ENCODE measurements at places on chromosomes 3 and 15.

GRCh38 chr3:51794206-51794605, 15.2 kb upstream of the IQCF6 start:
- no peak for DNase-seq

DNA sequence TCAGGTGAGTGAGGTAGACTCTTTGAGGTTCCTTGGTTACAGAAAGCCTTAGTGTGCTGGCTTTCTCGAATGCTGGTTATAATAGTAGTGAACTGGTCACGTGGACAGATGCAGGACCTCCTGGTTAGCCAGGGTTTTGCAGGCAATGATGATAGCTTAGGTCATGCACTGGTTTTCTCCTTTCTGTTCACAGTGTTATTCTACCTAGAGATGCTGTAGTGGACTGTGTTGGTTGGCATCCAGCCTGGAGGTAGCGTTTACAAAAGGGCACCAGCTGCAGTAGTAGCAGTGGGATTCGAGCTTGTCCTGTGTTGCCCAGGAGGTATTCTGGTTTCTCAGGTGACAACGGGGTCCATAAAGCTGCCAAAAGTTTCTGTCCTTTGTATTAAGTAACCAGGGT, 27.0 kb downstream of the PCCB start:
- DNase-seq: no peak

GRCh38 chr15:98123297-98123696, 162.8 kb downstream of the ARRDC4 start:
- no peak for DNase-seq

GRCh38 chr3:141331377-141332318, 36.7 kb upstream of the ZBTB38 start:
- no peak for DNase-seq
